Fibroblast of skin of left quadriceps (primary cell): ENCODE measurements at places on chromosomes 3 and 15.

DNA sequence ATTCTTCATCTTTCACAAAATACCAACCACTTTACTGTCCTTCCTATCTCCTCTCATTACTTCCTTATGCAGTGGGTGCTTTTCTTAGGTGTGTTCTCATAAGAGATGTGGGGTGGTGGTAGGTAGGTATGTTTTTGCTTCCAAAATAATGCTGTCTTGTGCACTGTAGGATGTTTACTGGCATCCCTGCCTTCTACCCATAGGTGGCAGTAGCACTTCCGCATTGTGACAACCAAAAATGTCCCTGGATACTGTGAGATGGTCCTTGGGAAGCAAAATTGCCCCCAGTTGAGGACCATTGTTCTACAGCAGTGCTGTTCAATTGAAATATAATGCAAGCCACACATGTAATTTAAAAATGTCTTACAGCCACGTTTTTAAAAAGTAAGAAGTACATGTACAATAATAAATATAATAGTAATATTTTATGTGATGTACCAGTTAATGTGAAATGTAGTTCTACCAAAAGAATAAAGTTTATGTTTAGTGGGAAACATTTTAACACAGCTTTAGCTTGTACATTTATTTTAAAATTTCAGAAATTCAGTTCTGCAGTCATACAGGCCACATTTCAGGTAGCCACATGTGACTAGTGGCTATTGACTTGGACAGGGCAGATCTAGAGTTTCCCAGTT lies 75.2 kb downstream of the NEO1 start:
- no peak for DNase-seq

- no peak for DNase-seq
Measured at GRCh38 chr15:54990793-54991192, 205.9 kb downstream of the RSL24D1 start.

- no peak for DNase-seq
Measured at GRCh38 chr3:99651531-99651930, 13.1 kb downstream of the COL8A1 start.

DNA sequence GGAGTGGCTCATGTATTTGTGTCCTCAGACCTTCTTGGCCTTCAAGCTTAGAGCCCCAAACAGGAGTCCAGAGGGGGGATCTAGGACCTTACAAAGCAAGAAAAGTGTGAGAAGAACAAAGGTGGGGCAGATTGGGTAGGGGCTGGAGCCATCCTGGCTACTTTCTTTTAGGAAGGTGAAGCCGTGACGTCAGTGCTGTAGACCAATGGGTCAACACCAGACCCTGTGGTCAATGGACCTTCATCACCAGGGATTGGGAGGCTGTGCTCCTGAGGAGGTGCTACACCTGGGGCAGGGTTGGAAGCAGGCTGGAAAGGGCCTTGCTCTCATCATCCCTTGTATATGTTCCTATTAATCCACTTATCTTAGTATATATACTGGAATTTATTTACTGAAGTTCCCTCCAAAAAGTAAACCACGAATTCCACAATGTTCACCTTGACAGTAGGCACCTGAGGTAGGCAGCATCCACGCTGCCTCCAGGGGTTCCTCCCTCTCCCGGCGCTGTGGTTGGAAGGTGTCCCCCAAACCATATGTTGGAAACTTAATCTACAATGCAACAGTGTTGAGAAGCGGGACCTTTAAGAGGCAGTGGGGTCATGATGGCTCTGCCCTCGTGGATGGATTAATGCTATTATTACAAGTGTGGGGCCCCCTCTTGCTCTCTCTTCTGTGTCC lies 21.4 kb upstream of the MCCC1 start:
- no peak for DNase-seq

- no peak for DNase-seq
Measured at GRCh38 chr3:120745466-120745865, 2.9 kb downstream of the GTF2E1 start.
